ENCODE measurements at places on chromosomes 2 and 18.

- DNase-seq: peak; percentile 6
Observed at GRCh38 chr2:26628561-26629345, 12.4 kb downstream of the CIB4 start.

DNA sequence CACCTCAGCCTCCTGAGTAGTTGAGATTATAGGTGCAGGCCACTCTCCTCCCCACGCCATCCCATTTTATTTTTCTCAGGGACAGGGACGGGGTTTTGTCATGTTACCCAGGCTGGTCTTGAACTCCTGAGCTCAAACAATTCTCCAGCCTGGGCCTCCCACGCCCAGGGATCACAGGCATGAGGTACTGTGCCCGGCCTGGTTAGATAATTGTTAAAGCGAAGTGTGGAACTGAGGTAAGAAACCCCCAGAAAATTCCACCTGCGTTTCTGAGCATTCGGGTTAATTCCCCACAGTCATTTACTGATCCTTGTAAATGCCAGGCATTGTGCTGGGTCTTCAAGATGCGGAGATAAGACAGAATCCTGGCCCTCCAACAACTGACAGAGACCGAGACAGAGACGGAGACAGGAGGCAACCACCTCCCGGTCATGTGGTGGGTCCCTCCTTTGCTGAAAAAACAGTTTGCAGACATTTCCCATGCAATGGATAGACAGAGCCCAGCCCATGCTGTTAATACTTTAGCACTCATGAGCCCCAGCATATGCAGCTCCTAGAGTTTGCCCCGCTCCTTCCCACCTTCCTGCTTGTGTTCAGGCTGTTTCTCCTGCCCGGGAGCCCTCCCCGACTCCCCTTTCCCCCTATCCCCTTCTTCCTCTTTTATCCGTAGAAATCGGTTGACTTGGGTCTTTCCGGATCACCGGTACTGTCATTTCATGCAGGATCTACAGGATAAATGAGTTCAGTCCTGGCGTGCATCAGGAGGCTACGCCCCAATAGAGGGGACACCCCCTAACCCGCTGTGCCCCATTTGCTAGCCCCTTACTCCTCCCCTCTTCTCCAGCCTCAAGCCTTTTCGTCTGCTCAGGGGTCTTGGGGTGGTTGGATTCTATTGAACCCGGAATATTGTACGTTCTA, 1.6 kb upstream of the RHOB start:
- no peak for DNase-seq

GRCh38 chr2:57728691-57729090, 317.9 kb upstream of the VRK2 start:
- no peak for DNase-seq

DNA sequence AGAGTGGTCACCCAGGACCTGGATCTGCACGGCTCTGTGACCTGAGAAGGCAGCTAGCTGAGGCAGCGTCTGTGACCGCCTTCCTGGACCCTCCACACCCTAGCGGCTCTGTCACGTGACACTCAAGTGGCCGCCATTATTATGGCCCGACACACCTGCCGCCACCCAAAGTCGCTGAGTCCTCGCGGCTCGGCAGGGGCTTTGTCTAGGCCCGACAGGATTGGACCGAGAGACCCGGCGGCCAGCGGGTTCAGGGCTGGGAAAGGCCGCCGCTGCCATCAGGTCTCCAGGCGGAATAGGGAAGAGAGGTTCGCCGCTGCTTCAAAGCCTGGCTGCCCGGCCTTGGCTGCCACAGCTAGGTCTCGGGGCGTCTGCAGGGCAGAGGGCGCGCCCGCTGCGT, 1162.5 kb upstream of the LRRTM1 start:
- DNase-seq: no peak

GRCh38 chr2:221063568-221063967, 508.5 kb downstream of the EPHA4 start:
- DNase-seq: no peak

DNA sequence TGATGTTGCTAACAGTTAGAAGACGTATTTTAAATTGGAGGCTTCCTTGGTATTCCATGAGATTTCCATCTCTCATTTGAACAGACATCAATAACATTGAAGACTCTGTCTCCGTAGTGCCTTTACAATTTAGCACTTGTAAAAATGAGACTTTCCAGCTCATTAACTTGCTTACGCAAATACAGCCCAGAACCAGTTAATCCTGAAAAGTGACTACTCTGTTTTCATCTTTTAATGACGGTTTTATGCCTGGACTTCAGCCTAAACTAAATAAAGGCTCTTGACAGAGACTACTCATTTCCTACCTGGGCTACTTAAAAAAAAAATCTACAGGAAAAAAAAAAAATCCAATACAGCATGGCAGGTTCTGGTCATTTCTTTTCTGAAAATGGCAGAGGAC, 148.6 kb downstream of the LRATD1 start:
- no peak for DNase-seq

DNA sequence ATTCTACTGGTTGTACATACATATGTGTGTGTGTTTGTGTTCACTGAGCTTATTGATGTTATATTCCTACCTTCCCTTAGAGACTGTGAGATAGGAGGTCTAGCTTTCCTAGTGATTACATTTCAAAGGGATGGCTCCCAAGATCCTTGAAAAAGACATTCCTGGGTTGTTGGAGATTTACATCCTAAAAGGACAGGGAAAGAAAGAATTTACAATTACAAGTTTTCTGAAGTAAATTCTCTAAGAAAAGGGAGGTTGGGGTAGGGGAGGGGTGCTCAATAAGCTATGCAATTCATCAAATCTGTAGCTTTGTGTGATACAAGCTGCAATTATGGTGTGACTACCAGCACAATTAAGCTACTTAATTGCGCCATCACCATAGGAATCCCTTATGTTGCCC, 284.3 kb downstream of the NUP35 start:
- DNase-seq: no peak

GRCh38 chr2:50564766-50565165, 467.2 kb downstream of the NRXN1 start:
- no peak for DNase-seq

Data from activated naive CD4-positive, alpha-beta T cell treated with anti-CD3 and anti-CD28 coated beads, Interleukin-2, amount 50 U/mL, for 16 hours (primary cell).